ENCODE measurements at places on chromosomes 16 and 17.

GRCh38 chr16:68943961-68944360 is 100.6 kb downstream of the TANGO6 start:
- DNase-seq, result no peak

GRCh38 chr17:75009139-75009724 is 3.2 kb upstream of the MRPL58 start:
- no peak for DNase-seq

- DNase-seq, result no peak
These were observed 4.4 kb downstream of the MSLN start for GRCh38 chr16:764848-765487.

DNA sequence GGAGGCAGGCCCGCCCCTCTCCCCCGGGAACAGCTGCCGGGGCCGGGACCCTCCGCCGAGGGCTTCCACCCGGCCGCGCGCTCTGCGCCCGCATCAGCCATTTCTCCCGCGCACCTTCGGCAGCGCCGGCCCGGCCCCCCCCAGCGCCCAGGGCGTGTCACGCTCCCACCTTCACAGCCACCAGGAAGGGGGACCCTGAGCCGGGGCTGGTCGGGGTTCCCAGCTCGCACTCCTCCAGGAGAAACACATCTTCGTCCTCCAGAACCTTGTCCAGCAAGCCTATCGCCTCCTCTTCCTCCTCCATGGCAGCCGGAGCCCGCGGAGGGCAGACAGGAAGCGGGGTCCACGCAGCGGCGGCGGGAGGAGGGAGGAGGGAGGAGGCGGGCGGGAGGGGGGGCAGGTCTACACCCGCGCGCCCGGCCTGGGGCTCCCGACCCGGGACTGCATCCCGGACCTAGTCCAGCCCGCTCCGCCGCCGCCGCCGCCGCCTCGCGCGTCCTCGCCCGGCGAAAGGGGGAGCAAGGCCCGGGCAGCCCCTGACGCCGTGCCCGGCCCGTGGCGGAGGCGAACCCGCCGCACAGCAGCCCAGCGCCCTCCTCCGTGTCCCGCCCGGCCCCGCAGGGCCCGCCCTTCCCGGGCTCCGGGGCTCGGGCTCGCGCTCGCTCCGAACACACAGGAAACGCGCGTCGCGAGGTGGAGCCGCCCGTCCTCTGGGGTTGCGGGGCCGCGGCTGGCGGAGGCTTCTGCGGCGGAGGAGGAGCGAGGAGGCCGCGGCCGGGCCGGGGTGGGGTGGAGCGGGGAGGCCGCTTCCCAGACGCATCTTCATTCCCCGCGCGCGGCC is 70.8 kb downstream of the ABR start:
- DNase-seq, result no peak

GRCh38 chr17:76000016-76000754 is 470 bp upstream of the CDK3 start:
- DNase-seq, result no peak

- no peak for DNase-seq
These were observed 4.4 kb upstream of the FOXJ1 start for GRCh38 chr17:76145231-76146052.

- no peak for DNase-seq
These were observed 25.1 kb downstream of the TBX4 start for GRCh38 chr17:61477204-61477834.

GRCh38 chr17:17104494-17104893 is 62.2 kb downstream of the MPRIP start:
- DNase-seq, result no peak

DNA sequence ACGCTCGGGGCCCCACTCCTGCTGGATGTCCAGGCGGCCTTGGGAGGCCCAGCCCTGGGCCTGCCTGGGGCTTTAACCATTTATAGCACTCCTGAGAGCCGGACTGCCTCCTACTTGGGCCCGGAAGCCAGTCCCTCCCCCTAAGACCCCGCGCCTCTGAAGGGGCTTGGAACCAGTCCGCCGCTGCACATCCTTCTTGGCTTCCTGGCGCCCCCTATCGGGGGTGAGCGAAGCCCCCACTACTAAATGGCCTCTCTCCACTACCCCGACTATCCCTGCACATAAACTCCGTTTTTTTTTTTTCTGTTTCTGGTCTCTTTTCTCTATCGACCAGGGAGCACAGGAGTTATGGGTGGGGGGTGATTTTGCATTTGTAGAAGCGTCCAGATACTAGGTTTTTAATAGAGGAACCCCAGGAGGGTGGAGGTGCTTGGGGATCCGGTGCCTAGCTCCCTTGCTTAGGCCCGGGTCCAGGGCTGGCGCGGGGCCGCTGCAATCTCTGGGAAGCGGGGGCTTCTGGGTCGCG is 633 bp upstream of the NOL3 start:
- no peak for DNase-seq

DNA sequence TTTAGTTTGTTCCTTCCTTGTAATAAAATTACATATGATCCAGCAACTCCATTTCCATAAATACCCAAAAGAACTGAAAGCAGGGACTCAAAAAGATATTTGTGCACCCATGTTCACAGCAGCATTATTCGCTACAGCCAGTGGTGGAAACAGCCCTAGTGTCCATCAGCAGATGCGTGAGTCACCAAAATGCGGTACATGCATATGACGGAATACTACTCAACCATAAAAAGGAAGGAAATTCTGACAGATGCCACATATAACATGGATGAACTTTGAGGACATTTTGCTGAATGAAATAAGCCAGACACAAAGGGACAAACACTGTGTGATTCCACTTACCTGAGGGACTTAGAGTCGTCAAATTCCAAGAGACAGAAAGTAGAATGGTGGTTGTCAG is 9.1 kb upstream of the SLC47A2 start:
- no peak for DNase-seq

GRCh38 chr17:75454193-75454592 is 2.2 kb upstream of the TMEM94 start:
- DNase-seq, result no peak

GRCh38 chr17:27996202-27997043 is 46.1 kb upstream of the NLK start:
- no peak for DNase-seq

GRCh38 chr16:30004811-30005242 is 6.0 kb downstream of the DOC2A start:
- no peak for DNase-seq

DNA sequence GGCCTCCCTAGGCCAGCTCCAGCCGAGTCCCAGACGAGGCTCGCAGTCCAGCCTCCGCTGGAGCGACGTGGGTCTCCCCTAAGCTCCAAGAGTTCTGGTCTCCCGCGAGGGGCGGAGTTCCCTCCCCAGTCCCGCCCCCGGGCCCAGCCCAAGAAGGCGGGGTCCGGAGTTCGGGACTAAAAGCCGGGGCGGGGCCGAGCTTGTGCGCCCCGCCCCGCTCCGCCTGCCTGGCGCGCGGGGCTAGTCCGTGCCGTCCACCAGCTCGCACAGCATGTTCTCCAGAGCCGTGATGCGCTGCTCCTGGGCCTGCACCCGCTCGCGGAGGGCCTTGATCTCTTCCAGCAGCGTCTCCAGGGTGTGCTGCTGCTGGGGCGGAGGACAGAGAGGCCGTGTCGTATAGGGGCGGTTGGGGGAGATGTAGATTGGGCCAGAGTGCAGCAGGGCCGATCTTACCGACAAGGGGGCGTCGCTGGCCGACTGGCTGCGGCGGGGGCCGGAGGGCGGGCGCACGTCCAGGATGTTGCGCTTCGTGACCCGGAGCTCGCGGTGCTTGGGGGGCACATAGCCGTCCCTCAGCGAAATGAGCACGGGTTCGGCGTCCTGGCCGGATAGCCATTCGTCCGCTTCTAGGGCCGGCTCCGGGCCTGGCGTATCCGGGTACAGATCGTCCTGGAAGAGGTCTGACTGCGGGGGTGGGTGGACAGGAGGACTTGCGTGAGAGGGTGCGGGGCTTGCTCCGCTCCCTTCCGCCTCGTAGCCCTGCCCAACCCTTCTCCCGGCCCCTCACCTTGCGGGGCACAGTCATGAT is 7.0 kb downstream of the CORO6 start:
- no peak for DNase-seq

- DNase-seq, result no peak
These were observed 31.0 kb downstream of the CFDP1 start for GRCh38 chr16:75402159-75402820.

DNA sequence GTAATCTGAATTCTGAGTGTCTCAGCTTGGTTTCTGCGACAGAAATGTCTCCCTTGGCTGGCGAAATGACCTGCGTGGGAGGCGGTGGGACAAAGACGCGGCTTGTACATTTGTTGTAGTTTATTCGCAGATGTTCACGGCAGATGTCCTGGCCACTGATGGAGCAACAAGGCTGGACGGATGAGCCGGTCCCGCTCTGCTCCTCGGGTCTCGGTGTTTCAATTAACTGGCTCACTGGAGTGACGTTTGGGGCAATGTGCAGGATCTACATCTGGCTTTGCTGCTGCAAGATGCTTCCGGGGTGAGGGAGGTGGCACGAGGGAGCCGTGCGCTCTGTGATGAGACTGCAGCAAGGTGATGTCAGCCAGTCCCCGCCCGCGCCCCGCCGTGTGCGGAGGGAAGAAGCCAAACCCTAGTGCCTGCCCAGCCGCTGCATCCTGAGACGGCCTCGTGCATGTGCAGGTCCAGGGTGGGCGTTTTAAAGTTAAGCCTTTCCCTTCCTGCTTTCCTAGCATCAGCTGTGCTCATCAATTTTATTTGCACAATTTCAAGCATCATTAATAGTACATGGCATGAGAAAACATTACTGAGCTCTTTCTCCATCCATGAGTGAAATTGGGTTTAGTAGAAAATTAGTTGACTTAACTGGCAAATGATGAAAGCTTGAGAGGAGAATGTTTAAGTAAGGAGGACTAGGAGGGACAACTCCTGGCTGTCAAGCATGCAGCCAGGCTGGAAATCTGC is 44.4 kb downstream of the MGAT5B start:
- no peak for DNase-seq

DNA sequence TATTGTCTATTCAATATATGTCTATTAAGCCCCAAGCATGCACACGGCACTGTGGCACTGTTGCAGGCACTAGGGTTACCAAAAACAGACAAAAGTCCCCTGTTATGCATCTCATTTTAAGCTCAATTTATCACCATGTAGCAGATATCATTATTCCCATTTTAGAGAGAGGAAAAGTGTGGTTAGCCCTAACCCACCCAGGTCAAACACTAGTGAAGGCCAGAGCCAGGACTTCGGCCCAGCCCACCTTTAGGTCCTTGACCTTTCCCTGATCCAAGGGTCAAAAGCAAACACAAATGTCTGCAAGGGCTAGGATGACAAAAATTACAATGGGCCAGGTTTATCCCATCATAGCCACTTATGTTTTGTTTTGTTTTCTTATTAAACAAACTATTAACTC is 130.3 kb upstream of the NUDT7 start:
- DNase-seq, result no peak

- DNase-seq, result no peak
These were observed 163.9 kb downstream of the ZFHX3 start for GRCh38 chr16:72884037-72884436.

DNA sequence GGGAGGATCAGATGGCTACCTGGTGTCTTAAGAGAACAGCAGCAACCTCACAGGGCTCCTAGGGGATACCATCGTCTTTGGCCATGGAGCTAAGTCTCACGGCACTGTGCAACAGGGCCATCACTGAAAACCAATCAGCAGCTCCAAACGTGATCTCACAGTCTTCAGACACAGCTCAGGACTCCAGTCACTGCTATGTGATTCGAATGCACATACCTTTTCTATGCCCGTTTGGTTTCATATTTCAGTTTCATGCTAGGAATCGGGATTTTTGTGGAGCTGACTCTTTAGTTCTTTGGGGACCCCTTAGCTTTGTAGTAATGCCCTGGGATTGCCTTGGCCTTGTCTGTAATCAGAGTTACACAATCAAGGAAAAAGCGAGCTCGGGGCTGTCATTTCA is 162.8 kb upstream of the CDH11 start:
- DNase-seq, result no peak

DNA sequence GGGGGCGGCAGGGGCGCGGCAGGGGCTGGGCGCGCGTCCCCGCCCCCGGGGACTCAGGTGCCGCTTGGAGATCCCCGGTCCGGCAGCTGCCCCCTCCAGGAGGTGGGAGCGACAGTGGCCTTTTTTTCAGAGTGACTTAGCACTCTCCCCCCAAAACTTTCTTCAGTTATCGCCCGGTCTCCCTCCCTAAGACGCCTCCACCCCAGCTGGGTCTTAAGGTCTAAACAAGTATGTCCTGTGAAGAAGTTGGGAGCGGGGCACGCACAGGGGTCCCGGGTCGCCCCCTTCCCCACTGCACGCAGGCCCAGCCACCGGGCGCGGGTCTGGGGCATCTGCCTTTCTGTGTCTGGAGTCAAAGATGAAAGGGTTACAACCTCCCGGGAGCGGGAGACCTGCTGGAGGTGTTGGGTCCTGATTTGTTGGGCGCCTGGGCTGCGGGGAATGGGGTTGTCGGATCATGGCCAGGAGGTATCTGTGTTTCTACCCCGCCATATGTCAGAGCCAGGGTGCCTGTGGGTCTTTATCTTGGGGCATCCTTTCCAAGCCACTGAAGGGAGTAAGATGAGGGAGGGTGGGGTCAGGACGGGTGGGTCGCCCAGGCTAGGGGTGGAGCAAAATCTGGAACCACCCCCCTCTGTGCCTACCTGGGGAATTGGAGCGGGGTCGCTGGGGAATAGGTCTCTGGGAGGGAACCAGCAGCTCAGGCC is 757 bp downstream of the FMNL1 start:
- no peak for DNase-seq

- no peak for DNase-seq
These were observed 246.6 kb upstream of the RPL38 start for GRCh38 chr17:73956595-73957465.

- DNase-seq, result no peak
These were observed 150.8 kb upstream of the FOXF1 start for GRCh38 chr16:86359571-86359970.

DNA sequence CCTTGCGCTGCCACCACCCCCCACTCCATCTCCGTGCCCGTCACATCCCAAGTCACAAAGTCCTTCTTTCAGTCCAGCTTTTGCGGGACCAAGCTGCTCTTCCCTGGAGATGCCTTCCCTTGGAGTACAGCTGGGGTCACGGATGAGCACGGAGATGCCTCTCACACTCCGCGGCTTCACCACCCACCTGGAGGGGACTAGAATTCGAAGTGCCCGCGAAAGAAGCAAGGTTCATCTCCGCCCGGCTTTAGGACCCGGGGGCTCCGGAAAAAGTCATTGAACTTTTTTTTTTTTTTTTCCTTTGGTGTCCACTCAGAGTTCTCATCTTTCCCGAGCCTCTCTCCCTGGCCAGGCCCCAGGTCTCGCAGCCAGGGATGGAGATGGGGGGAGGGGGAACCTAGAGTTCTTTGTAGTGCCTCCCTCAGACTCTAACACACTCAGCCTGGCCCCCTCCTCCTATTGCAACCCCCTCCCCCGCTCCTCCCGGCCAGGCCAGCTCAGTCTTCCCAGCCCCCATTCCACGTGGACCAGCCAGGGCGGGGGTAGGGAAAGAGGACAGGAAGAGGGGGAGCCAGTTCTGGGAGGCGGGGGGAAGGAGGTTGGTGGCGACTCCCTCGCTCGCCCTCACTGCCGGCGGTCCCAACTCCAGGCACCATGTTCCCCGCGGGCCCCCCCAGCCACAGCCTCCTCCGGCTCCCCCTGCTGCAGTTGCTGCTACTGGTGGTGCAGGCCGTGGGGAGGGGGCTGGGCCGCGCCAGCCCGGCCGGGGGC is at the start of gene FKBP10:
Gene FKBP10, plus strand, starts transcription at position 624 of the 771 bp plus-strand sequence. Its CDS starts 31 bp downstream, at position 655.
- no peak for DNase-seq
